ENCODE measurements at places on chromosomes 5 and 9.

GRCh38 chr5:59003641-59004040 is 420.8 kb downstream of the RAB3C start:
- no peak for DNase-seq

- no peak for DNase-seq
These were observed 6.6 kb upstream of the TMEFF1 start for GRCh38 chr9:100466171-100466828.

DNA sequence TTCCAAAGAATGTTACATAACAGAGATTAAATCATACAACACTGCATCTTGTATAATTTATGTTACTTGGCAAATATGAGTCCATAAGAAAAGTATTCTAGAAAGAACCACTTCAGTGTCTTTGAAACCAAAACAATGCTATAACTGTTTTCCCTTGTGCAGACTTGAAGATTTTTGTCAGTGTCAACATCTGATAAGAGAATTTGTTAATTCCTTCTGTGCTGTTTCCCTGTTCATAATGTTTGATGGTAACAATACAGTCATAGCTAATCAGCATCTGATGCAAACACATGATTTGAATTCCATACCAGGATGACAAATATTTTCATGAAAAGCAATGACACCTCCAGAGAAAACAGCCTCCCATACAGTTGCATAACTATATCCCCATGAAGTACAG is 306.8 kb downstream of the SEMA5A start:
- no peak for DNase-seq

GRCh38 chr5:164680216-164680615 is 1174.8 kb downstream of the MAT2B start:
- no peak for DNase-seq

GRCh38 chr5:135214897-135215616 is 181.0 kb upstream of the PITX1 start:
- no peak for DNase-seq
